Right ventricle myocardium superior (tissue), 1 donor: ENCODE measurements at places on chromosomes 4 and X. TPM values are rescaled to one million over a fixed set of nuclear protein-coding genes. Genes with fewer than 3 reads are reported as not detected.
A peak's percentile ranks its signal among the peaks of the same experiment; 100 is the strongest.

PAGE5 gene
- not detected for total RNA-seq

- no peak for DNase-seq
Measured at GRCh38 chrX:71458866-71459265, 74.0 kb upstream of the OGT start.

CBR4 gene
- total RNA-seq = 23.5 TPM

BMP2K gene
- 25.1 TPM for total RNA-seq

DNA sequence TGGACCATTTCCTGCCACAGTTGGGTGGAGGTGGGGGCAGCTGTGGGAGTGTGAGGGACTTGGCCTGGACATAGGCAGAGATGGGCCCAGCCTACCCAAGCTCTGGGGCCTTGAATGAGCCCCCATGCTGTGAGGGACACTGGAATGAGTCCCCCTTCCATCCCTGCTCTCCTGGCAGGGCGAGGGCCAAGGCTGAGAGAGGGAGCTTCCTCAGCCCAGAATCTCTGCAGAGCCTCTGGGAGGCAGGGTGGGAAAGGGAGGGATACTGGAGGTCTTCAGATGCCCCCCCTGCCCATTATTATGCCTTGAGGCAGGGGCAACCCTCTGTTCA is 124.5 kb upstream of the PJA1 start:
- DNase-seq = no peak

- no peak for DNase-seq
Measured at GRCh38 chr4:26937567-26937966, 76.9 kb downstream of the STIM2 start.

GRCh38 chrX:54492340-54492739 is 3.7 kb downstream of the FGD1 start:
- DNase-seq = peak; percentile 59

DNA sequence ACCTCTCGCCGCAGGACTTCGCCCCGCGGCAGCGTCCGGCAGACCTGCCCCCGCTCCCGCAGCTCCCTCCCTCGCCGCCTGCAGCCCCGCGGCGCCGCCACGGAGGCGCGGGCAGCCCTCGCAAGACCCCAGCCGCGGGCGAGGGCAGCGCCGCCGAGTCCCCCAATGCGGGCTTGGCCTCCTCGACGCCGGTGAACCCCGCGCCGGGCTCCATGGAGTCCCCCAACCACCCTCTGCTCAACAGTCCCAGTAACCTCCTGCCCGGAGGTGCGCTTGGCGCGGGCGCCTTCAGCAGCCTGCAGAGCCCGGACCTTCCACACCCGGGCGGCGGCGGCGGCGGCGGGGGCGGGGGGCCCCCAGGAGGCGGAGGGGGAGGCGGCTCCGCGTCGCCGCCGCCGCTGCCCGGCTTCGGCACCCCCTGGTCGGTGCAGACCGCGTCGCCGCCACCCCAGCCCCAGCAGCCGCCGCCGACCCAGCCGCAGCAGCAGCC is 1.2 kb downstream of the CPEB2 start:
- DNase-seq = peak; percentile 77

DNA sequence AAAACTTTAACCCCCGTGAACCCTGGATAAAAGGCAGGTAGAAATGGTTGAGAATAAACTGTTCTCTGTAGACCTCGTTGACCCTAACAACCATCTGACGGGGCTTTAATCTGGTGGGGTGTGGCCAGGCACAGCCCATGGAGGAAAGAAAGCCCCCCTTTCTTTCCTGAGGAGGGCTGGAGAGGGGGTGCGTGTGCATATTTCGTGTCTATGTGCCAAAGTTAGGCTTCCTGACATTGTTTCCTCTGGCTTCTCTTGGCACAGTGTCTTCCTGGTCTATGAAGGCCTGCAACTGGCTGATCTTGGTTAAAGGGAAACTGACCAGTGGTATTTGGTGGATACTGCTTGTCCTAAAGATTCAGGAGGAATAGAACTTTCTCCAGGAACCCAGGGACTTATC is 97.1 kb downstream of the MGST2 start:
- DNase-seq = no peak

ADGRA3 gene
- total RNA-seq = 34.3 TPM

GRCh38 chrX:39910651-39911050 is 187.1 kb downstream of the BCOR start:
- DNase-seq = no peak

GRCh38 chr4:145840162-145840768 is 98.4 kb downstream of the ZNF827 start:
- no peak for DNase-seq

GRCh38 chr4:166625018-166625637 is 609.2 kb downstream of the SPOCK3 start:
- no peak for DNase-seq

- DNase-seq = no peak
Measured at GRCh38 chr4:24104158-24104565, 214.3 kb upstream of the PPARGC1A start.

DNA sequence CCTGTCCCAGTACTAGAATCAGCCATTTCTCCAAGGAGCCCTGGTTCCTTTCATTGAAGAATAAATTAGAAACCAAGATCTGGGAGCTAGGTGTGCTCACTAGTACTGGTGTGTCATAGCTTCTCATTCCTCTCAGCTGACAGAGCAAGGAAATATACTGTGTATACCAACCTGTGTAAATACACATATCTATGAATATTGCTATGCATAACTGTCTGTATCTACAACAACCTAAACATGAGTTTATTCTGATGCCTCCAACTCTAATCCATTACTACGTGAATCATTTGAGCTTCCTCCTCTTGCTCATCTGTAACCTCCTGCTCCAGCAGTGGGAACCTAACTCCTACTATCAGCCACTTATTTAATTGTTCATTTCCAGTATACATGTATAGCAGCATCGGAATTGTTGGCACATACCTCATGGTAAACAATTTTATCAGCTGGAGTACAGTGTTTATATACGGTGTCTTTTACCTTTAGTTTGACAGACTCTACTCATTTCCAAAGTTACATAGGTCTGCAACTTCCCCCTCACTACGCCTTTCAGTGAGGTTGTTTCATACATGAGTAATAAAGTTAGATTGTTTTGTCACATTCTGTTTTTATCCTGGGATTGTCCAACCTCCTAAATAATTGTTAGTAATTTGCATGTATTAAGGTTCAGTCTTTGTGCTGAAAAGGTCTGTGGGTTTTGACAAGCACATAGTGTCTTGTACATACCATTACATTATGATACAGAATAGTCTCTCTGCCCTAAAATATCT is 7.1 kb upstream of the SCRG1 start:
- DNase-seq = no peak

GRCh38 chrX:21437036-21437435 is 62.8 kb downstream of the CNKSR2 start:
- no peak for DNase-seq

GPC4 gene
- 8.9 TPM for total RNA-seq

DNA sequence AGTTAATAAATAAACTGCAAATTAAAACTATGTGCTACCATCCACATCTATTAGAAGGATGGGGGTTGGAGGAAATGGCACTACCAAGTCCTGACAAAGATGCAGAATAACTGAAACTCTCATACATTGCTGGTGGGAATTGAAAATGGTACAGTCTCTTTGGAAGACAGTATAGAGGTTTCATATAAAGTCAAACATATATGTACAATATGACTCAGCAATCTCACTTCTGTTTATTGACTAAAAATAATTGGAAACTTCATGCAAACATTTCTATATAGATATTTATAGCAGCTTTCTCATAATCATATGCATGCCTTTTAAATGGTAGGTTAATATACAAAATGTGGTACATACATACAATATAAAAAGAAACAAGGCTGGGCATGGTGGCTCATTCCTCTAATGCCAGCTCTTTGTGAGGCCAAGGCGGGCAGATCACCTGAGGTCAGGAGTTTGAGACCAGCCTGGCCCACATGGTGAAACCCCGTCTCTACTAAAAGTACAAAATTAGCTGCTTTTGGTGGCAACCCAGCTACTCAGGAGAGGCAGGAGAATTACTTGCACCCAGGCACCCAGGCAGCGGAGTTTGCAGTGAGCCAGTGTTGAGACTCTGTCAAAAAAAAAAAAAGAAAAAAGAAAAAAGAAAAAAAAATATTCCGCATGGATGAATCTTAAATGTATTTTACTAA is 225.0 kb upstream of the CXXC4 start:
- DNase-seq = no peak

XAGE5 gene
- total RNA-seq = not detected

DNA sequence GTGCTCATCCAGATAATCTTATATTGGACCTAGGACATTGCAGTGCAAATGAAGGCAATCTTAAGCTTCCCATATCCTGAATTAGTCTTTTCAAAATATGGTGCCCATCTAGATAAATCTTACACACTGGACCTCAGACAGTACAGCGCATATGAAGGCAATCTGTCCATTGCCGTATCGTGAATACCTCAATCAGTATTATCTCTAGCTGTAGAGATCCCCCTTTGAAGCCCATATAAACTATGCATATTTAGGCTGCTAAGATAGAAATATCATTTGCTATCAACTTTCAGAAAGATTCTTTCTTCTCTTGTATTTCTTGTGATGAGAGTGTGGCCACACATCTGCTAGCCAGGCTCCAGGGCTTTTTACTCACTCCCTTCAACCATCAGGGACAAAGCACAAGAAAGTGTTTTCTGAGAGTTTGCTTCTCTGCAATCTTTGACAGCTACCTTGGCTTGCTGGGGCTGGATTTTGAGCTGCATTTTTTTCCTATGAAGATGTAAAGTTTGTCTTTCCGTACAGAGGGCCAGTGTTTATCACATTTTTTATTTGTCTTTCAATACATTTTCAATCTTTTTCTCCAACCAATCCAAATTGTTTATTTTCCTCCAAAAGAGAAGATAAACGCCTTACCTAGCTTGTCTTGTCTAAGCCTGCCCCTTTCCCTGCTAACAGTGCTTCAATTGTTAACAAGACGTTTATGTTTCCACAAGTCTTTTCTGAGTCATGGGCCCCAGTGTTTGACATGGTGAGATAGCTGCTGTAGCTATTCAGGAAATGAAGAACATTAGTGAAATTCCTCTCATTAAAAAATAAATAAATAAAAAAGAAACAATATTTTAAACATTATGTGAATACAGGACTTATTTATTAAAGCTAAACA is 57.6 kb upstream of the FAT1 start:
- DNase-seq = no peak

DNA sequence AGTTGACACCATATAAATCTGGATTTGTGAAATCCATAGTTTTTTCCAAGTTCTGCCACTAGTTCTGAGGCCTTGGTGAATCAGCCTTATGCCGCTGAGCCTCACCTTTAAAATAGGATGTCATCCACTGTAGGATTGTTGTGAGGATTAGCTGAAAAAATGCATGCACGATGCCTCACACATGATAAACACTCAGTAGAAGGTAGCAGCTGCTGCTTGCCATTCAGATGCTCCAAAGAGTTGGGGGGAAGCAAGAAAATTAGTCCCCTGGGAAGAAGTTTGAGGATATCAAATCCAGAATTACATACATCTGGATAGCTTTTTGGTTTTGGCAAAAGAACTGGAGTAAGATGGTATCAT is 7.4 kb downstream of the MMAA start:
- no peak for DNase-seq

ADAM29 gene
- total RNA-seq = not detected

GRCh38 chrX:38081909-38082308 is 75.6 kb downstream of the SYTL5 start:
- DNase-seq = no peak

FRMPD4 gene
- 1.3 TPM for total RNA-seq
